ENCODE measurements at places on chromosomes 1 and 21. TPM values are rescaled to one million over a fixed set of nuclear protein-coding genes. Genes with fewer than 3 reads are reported as not detected.

S100A11 gene
- 267 TPM for polyA plus RNA-seq

SAMD13 gene
- 6.6 TPM for polyA plus RNA-seq

DNA sequence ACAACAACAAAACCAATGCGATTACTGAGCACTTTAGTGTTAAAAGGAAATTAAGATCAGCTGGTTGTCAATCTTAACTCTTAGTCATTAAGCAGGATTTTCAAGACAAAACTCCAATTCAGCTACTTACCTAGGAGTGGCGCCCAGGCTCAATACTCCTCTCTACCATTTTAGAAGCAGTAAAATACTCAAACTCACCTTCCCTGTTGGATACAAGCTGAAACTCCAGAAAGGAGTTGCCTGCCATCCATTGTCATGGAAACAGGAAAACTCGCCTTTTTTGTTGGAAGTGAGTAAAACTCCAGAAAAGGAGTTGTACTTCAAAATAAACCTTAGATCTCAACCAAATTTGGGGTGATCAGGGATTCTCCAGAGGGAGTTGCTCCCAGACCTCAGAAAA lies 127.0 kb upstream of the F3 start:
- no peak for DNase-seq

GRCh38 chr1:109296782-109297181 lies 10.0 kb downstream of the MYBPHL start:
- DNase-seq = no peak

- DNase-seq = no peak
Measured at GRCh38 chr21:16588433-16588860, 858.7 kb downstream of the USP25 start.

ACTL8 gene
- polyA plus RNA-seq = not detected
